Activated T-cell treated with anti-CD3 and anti-CD28 coated beads, Interleukin-2, amount 50 U/mL, for 4 hours (primary cell): ENCODE measurements at places on chromosomes 2 and 18. TPM values are rescaled to one million over a fixed set of nuclear protein-coding genes. Genes with fewer than 3 reads are reported as not detected.

Gene TUBA4B
- not detected for total RNA-seq

Gene NRP2
- 3.2 TPM for total RNA-seq

Gene KIAA1328
- total RNA-seq, result 4.8 TPM

Gene SLC23A3
- 0.84 TPM for total RNA-seq

Gene PIEZO2
- total RNA-seq, result 0.18 TPM

Gene ACAA2
- 29.3 TPM for total RNA-seq

Gene NT5DC4
- not detected for total RNA-seq

Gene VSNL1
- total RNA-seq, result not detected

Gene LINC00305
- not detected for total RNA-seq

Gene LOXHD1
- total RNA-seq, result not detected

Gene ACKR3
- total RNA-seq, result 0.33 TPM

Gene ASB18
- total RNA-seq, result not detected

Gene LYPD1
- not detected for total RNA-seq

Gene LONRF2
- 0.25 TPM for total RNA-seq

Gene ADD2
- 4.8 TPM for total RNA-seq

Gene RUFY4
- total RNA-seq, result 0.16 TPM

Gene FKBP7
- 2.9 TPM for total RNA-seq

Gene GCG
- not detected for total RNA-seq
